Stimulated activated naive CD8-positive, alpha-beta T cell treated with anti-CD3 and anti-CD28 coated beads, Interleukin-15, amount 100 ng/mL, for 72 hours (primary cell): ENCODE measurements at places on chromosomes 2 and 18.

DNA sequence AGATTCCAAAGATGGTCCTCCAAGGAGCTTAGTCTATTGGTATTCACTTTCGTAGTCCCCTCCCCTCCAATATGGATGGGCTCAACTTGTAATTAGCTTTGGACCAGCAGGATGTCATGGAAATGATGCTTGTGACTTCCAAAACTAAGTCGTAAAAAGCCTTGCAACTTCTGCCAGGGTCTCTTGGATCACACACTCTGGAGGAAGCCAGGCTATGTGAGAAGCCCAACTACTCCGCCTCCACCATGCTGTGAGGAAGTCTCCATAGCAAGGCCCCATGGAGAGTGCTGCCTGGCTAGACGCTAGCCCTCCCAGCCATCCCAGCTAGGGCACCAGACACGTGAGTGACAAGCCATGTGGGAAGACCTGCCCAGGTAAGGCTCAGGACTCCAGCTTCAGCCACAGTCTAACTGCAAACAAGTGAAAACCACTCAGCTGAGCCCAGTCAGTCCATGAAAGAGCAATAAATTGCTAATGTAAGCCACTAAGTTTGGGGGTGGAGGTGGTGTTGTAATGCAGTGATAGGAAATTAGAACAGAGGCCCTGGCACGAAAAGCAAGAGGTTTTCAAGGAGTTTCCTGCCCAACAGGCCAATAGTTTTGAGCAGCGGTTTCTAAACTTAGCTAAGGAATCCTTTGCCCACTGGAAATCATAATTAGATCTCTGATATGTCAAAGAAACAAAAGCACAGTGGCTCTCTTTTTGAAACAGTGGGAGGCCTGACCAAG lies 77.5 kb upstream of the GLI2 start:
- no peak for DNase-seq

GRCh38 chr2:121289271-121289670 lies 4.3 kb upstream of the TFCP2L1 start:
- no peak for DNase-seq

- no peak for DNase-seq
Observed at GRCh38 chr2:106827158-106827557, 58.8 kb downstream of the ST6GAL2 start.

- no peak for DNase-seq
Observed at GRCh38 chr18:37666991-37667390, 101.4 kb upstream of the CELF4 start.

GRCh38 chr2:45721150-45721549 lies 69.7 kb downstream of the PRKCE start:
- DNase-seq, result no peak

DNA sequence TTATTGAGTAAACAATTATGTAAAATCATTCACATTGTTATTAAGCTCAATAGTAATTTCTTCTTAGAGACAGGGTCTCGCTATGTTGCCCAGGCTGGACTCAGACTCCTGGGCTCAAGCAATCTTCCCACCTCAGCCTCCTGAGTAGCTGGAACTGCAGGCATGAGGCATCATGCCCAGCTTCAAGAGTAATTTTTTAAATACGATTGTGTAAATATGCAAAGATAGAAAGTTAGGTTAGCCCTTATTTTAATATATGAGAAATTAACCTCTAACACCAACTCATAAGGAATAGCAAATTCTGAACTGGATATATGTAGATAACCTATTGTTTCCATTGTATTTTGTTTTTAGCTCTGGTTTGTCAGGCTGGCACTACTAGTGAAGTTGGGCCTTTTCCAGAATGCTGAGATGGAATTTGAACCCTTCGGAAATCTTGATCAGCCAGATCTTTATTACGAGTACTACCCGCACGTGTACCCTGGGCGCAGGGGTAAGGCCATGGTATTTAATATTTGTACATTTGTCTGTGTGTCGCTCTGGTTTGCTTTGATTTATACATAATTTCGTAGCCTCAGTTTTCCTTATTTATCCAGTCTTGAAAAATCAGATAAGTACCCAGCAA lies 44.8 kb downstream of the TRAPPC12 start:
- DNase-seq, result no peak

GRCh38 chr2:190838492-190838910 lies 42.1 kb upstream of the GLS start:
- DNase-seq, result peak; percentile 30

DNA sequence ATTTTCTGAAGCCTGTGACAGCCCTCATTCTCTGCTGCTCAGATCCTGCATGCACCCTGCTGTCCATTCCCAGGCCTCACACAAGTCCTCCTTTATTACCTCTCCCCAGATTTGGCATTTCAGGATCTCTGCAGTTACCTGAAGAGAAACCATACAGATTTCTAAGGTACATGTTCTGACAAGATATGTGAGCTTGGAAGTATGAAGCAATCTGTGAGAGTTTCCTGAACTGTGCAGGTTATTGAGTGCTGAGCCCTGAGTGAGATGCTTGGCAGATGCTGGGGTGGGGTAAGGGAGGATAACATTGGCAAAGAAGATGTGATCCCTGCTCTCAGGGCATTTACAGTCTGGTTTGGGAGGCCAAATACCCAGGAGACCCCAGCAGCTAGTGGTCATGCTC lies 122.1 kb upstream of the STPG4 start:
- no peak for DNase-seq

GRCh38 chr2:67645280-67646138 lies 248.4 kb downstream of the ETAA1 start:
- DNase-seq, result no peak

GRCh38 chr18:8688216-8688800 lies 17.0 kb upstream of the MTCL1 start:
- no peak for DNase-seq
